ENCODE measurements at places on chromosomes 3 and 15.
A peak's percentile ranks its signal among the peaks of the same experiment; 100 is the strongest.

GRCh38 chr3:98961161-98962155 lies 60.0 kb upstream of the DCBLD2 start:
- DNase-seq = no peak

- DNase-seq = no peak
Observed at GRCh38 chr3:51937014-51937413, 4.7 kb downstream of the RRP9 start.

DNA sequence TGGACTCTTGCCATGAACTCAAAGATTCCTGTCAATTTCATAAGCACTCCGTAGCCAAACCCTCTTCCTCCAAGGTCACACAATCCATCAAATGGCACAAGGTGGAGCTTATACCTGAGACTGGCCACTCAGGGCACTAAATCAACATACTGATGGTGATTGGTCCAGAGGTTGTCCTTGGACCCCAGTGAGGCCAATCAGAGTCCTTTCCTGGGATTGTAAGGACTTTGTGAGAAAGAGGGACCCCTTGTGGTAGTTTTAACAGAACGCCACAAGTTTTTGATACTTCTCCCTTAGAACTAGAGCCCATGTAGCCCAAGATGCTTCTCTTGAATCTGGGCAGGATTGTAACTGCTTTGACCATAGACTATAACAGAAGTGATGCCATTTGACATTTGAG lies 44.4 kb upstream of the LARS2 start:
- DNase-seq = no peak

DNA sequence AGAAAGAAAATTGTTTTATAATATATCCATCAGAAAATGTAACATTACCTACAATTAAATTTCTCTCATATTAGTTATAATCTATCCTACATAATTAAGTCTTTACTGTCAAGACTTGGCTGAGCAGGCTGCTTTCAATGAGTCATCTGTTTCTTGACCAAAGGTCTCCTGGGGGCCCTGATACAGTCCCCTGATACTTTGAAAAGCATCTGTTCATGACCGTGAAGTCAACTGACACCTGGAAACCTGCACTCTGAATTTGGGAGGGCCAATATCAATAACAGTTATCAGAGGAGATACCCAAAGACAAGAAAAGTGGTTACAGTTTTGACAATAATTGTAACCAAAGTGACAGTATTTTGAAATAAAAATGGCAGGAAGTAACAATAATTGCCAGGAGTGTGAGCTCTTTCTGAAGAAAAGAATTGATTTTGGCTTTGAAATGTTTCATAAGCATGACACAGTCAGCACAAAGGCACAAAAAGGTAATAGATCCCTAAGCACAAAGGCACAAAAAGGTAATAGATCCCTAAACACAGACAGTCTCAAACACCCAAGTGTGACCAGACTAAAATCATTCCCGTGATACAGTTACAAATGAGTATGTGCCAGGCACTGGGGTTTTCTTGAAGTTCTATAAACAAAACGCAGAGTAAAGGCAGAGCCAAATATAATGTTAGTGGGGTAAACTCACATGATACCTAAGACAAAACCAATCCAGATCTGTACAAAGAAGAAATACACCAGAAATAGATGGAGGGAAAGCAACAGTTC lies 260.7 kb downstream of the PLOD2 start:
- no peak for DNase-seq

DNA sequence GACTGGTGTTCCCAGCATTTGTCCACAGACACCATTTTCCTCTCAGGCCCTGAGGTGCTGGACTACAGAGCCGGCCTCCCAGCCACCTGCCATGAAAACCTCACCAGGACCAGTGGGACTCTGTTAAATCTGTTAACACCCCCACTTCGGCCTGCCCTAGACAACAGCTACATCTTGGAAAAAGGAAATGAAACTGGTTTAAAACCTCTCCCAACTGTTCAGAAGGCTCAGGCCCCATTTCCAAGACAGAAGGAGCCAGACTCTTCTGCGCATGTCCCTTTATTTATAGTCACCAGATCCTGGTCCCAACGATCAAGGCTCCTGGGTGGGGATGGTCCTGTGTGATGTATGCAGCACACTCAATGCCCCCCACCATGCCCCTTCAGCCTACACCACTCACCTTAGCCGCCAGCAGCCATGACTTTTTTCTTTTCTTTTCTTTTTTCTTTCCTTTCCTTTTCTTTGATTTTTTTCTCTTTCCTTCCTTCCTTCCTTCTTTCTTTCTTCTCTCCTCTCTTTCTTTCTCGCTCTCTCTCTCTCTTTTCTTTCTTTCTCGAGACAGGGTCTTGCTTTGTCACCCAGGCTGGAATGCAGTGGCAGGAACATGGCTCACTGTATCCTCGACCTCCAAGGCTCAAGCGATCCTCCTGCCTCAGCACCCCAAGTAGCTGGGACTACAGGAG lies 25.5 kb upstream of the FLNB start:
- no peak for DNase-seq

DNA sequence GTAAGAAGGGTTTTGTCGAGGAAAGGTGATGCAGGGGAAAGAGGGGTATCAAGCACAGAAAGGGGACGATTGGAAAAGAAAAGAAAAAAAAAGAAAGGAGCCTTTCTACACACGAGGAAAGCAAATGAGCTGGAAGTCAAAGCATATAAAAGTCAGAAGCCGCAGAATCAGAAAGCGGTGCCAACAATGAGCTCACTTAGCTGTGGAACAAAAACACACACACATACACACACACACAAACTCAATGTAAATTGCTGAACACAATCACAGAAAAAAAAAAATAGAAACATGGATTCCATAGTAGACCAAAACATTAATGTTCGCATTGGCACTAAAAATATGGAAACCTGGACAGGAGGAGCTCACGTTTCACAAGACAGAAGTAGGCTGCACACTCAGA lies 63.4 kb upstream of the FEZF2 start:
- DNase-seq = no peak

- no peak for DNase-seq
Observed at GRCh38 chr3:133799794-133800585, 5.6 kb upstream of the SRPRB start.

- no peak for DNase-seq
Observed at GRCh38 chr3:187130346-187131066, 8.8 kb downstream of the RPL39L start.

GRCh38 chr3:31314258-31314657 lies 218.5 kb upstream of the STT3B start:
- DNase-seq = no peak

DNA sequence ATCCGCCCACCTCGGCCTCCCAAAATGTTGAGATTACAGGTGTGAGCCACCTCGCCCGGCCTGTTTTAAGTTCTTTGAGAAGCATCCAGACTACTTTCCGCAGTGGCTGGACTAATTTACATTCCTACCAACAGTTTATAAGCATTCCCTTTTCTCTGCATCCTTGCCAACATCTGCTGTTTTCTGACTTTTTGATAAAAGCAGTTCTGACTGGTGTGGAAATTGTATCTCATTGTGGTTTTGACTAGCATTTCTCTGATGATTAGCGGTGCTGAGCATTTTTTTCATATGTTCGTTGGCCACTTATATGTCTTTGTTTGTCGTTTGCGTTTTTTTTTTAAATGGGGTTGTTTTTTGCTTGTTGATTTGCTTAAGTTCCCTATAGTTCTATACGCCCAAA lies 208.4 kb upstream of the DPPA4 start:
- no peak for DNase-seq

DNA sequence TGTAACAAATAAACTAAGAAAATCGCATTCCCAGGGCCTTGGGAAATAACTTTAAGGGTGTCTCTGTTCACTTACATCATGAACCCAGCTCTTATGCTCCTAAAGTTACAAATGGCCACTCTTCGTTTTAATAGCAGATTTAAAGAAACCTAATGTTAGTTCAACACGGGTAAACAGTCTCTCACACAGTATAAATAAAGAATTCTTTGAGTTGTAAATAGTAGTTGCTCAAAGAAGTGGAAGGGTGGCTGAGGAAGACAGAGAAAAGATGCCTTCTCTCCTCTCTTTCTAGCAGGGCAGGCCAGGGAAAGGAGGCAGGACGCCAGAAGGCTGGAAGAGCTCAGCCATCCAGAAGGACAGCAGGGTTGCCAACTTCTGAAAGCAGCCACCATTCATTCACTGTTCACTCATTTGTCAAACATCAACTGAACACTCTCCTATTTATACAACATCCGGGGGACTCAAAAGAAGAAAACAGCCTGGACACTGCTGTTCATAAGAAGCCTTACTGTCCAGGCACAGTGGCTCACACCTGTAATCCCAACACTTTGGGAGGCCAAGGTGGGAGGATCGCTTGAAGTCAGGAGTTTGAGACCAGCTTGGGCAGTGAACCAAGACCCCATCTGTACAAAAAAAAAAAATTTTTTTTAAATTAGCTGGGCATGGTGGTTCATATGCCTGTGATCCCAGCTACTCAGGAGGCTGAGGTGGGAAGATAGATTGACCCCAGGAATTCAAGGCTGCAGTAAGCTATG lies 47.3 kb downstream of the WWTR1 start:
- no peak for DNase-seq

GRCh38 chr15:88805031-88805780 lies 2.0 kb downstream of the ACAN start:
- no peak for DNase-seq

DNA sequence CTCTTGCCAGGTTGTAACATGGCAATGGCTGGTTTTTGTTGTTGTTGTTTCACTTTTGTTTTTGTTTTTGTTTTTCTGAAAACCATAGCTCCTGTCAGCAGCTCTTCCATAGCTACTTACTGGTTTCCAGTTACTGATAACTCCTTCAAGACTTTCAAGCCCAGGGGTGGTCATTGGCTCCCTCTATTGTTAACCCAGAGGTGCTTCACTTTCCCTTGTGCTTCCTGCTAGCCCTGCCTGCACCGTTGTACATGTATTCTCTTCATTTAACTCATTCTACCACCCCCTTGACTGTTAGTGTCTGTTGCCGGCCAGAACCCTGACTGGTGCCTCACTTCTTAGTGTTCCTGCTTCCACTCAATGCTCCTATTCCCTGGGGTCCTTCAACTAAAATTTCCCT lies 4.2 kb upstream of the TRAT1 start:
- DNase-seq = peak; percentile 24

DNA sequence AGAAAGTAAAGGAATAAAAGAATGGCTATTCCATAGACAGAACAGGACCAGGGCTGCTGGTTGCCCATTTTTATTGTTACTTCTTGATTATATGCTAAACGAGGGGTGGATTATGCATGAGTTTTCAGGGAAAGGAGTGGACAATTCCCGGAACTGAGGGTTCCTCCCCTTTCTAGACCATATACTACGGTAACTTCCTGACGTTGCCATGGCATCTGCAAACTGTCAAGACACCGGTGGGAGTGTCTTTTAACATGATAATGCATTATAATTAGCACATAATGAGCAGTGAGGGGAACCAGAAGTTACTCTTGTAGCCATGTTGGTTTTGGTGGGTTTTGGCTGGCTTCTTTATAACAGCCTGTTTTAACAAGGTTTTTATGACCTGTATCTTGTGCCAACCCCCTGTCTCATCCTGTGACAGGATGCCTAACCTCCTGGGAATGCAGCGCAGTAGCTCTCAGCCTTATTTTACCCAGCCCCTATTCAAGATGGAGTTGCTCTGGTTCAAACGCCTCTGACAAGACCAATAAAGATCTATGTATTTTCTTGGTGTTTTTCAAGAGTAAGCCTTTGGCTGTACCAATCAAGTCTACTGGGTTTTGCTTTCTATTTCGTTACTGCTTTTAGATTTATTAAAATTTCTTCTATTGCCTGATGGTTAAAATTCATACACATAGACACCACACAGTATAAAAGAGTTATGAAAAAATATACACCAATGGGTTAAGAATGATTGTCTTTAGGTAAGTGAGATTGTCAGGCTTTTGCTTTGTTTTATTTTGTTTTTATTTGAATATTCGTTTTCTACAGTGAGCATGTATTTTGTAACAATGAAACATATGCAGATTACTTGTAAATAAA lies 37.4 kb upstream of the CTDSPL start:
- DNase-seq = no peak

DNA sequence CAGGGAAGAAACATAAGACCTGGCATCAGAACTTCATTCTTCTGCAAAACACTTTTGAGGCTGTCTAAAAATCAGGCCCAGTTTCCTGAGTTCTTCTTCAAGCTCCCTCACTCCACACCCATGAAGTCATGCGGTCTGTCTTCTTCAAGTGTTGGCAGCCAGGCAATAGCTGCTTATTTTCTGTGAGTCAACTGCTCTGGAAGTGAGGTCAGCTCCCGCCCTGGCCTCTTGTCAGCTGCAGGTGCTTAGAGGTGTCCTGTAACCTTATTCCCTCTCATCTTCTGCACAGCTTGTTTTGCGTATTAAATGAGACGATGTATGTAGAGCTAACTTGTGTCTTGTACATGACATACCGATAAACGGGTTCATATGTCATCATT lies 226.1 kb downstream of the ADAMTS17 start:
- DNase-seq = no peak

- no peak for DNase-seq
Observed at GRCh38 chr15:41180206-41180789, 50.3 kb downstream of the EXD1 start.
